Stimulated activated CD8-positive, alpha-beta memory T cell treated with anti-CD3 and anti-CD28 coated beads, Interleukin-4, amount 100 ng/mL, for 1 hour (primary cell): ENCODE measurements at places on chromosomes 6 and 20.
A peak's percentile ranks its signal among the peaks of the same experiment; 100 is the strongest.

- no peak for DNase-seq
Observed at GRCh38 chr20:1178103-1178502, 6.7 kb downstream of the TMEM74B start.

GRCh38 chr6:74782346-74782745 lies 423.5 kb downstream of the COL12A1 start:
- no peak for DNase-seq

DNA sequence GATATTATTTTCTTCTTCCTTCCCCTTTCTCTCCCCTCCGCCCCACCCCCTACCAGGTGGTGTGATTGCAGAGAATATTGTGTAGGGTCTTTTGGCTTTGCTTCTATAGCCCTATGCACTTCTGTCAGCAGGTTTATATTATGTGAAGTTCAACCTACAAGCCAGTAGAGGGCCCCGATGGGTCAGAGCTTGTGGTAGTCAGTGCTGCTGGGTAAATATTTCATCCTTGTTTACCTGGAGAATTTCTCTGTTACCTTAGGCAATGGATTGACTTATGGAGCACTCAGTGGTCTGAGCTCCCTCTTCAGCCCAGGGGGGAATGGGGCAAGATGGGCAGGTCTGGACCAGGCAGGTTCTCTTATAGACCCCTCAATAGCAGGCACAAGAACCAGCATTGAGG lies 720.9 kb downstream of the GRIK2 start:
- DNase-seq = no peak

DNA sequence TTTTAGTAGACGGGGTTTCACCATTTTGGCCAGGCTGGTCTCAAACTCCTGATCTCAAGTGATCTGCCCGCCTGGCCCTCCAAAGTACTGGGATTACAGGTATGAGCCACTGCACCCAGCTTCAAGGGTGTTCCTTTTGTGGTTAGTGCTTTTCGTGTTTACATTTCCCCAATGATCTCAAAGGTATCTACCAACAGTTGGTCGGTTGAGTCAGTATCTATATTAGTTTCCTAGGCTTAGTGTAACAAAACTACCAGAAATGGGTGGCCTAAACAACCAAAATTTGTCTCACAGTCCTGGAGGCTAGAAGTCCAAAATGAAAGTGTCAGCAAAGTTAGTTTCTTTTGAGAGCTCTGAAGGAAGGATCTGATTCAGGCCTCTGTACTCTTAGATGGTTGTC lies 30.1 kb downstream of the CASP8AP2 start:
- no peak for DNase-seq

DNA sequence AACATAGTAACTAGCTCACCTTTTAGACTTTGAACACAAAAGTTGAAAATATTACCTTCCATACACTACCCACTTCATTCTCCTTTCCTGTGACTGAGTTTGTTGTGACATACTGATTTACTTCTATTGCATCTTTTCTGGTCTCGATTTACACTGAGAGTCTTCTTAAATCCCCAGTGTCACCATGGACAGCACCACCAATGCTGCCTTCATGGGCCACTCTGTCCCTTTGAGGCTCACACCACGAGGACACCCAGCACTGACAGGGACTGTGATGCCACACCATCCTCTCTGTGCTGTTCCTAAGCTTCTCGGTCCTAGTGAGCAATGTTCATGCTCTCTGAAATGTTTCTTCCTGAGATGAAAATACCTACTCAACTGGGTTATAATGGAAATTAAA lies 337.1 kb upstream of the IRAK1BP1 start:
- DNase-seq = no peak

DNA sequence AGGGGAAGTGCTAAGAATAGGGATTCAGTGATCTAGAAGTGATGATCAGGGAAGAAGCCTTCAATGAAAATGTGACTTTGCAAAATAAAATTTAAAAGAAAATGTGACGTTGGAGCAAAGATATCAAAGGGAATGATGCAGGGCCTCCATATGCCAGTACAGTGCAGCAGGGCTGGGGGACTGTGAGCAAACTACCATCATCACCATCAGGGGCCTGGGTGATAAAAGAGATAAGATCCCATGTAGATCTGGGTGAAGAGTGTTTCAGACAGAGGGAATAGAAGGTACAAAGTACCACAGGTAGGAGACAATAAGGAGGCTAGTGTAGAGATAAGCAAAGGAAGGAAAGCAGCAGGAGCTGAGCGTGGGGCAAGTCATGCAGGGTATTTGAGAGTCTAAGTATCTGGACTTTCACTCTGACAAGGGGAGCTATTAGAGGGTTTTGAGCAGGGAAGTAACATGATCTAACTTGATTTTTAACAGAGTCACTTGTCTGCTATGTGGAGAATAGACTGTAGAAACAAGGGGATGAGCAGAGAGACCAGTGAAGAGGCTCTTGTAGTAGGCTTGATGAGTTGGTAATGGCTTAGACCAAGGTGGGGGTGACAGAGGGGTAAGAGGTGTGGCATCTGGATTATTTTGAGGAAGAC lies 295.6 kb downstream of the ZFAND3 start:
- DNase-seq = no peak

DNA sequence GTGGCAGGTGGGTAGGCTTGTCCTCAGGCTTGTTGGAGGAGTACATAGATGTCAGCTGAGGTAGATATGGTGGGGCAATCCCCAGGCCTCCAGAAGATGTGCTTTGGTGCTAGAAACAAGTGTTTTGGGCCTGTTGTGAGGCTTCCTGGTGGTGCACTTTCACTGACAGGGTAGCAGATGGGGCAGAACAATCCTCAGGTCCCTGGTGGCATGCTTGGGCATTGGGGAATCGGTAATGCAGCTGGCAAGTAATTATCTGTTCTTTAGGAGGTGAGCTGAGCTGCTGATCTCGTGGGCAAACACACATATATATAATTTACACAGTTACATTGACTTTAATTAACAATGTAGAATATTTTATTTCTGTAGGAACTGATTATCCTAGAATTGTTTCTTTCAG lies 458.7 kb downstream of the BMP2 start:
- DNase-seq = no peak

GRCh38 chr6:26251354-26252076 lies 113.5 kb upstream of the BTN3A2 start:
- DNase-seq = no peak

- no peak for DNase-seq
Observed at GRCh38 chr20:23657202-23657601, 19.4 kb upstream of the CST3 start.

DNA sequence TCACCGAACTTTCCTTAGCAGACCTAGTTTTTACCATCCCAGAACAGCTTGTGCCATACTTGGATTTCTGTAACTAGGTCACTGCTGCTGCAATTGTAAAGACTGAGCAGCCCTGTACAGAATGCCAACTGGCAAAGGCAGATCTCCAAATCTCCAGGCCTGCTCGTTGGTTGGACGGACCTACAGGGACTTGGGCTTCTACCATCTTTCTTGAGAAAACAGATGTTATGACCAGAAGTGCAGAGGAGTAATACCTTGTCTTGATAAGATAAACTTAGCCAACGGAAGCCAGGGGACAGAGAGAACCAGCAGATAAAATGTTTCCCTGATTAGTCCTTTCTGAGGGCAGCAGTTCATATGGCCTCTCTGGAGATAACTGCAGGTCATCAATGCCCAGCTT lies 304.1 kb downstream of the RFPL4B start:
- no peak for DNase-seq

DNA sequence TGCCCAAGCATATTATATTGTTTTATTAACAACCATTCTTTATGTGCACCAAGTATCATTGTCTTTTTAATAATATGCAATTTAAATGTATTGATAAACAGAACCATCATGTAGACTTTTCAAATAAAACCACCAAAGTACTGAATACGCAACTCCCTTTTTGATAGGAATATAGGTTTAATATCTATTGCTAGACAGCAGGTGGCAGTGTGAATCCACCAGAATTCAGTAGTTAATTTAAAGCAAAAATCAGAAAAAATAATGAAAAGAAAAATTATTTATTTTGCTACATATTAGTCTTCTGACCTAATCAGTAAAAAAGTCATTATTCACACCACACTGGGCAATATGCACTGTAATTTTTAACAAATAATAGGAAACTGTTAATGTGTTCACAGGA lies 143.7 kb downstream of the KLHL32 start:
- DNase-seq = no peak

DNA sequence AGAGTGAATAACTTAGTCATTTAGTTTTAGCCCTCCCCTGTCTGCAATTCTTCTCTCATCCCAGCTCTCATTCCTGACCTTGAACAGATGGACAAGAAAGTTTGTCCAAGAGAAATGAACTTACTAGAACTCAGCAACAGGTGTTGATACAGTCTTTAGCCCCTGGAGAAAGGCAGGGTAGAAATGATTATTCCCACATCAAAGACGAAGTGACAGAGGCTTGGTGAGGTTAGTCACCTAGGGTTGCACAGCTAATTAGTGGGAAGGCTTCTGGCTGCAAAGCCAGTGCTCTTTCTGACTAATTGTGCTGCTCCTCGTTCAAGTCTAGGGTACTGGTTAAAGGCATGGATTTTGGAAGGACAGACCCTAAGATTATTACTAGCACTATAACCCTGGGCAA lies 4.5 kb downstream of the ZDHHC14 start:
- no peak for DNase-seq

- DNase-seq = peak; percentile 16
Observed at GRCh38 chr6:136723780-136724179, 68.5 kb downstream of the MAP3K5 start.

- DNase-seq = peak; percentile 40
Observed at GRCh38 chr6:107716688-107717089, 107.4 kb downstream of the SCML4 start.

- DNase-seq = no peak
Observed at GRCh38 chr6:124613031-124613430, 349.2 kb upstream of the RNF217 start.

- DNase-seq = no peak
Observed at GRCh38 chr20:46835418-46835817, 59.2 kb upstream of the EYA2 start.

- DNase-seq = no peak
Observed at GRCh38 chr6:33993091-33993490, 152.8 kb downstream of the GRM4 start.

DNA sequence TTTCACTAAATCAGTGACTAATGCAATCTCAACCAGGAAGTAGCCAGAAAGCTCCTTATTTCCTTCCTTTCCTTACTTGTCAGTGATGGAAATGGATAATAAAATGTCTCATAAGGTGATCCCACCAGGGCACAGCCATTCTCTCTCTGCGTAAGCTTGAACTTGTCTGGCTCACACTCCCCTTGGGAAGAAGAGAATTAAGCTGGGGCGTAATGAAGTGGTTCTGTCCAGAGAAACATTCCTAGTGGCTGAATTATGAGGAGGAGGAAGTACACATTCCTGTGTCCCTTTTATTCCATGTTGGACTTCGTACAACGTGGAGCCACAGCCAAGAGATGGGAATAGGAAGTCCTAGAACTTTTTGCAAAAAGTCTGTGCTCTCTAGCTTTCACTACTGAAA lies 93.7 kb downstream of the MTHFD1L start:
- DNase-seq = no peak

DNA sequence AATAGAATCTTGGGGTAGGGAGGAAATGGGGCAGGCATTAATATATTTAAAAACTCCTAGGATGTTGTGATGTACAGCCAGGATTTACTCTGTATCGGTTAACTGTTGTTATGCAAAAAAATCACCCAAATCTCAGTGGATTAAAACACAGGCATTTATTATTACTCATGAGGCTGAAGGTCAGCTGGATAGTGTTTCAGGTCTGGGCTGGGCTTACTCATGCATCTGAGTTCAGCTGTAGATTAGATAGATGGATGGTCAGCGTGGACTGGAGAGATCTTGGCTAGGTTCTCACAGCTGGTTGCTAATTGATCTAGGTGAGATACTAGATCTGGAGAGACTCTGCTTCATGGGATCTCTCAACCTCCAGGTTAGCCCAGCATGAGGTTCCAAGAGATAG lies 131.4 kb downstream of the BTBD3 start:
- no peak for DNase-seq

GRCh38 chr6:146990821-146991798 lies 213.1 kb upstream of the STXBP5 start:
- DNase-seq = no peak

GRCh38 chr20:5056801-5057599 lies 55.7 kb upstream of the SLC23A2 start:
- peak; percentile 56 for DNase-seq

DNA sequence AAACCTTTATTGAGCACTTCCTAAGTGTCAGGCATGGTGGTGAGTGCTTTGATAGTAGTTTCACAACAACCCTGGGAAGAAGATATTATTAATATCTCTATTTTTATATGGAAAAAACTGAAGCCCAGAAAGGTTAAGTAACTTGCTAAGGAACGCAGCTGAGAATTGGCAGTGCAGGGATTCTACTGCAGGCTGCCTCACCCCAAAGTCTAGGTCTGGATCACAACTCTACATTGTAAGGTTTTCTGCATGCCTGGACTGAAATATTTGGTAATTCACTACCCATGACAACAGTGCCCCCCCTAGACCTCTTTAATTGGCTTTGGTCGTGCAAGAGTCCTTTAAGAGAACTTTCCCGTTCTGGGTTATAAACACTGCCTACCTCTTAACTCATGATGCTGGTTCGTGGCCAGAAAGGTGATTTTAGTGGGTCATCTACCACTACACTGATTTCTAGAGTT lies 67.1 kb upstream of the KCNQ5 start:
- DNase-seq = no peak

DNA sequence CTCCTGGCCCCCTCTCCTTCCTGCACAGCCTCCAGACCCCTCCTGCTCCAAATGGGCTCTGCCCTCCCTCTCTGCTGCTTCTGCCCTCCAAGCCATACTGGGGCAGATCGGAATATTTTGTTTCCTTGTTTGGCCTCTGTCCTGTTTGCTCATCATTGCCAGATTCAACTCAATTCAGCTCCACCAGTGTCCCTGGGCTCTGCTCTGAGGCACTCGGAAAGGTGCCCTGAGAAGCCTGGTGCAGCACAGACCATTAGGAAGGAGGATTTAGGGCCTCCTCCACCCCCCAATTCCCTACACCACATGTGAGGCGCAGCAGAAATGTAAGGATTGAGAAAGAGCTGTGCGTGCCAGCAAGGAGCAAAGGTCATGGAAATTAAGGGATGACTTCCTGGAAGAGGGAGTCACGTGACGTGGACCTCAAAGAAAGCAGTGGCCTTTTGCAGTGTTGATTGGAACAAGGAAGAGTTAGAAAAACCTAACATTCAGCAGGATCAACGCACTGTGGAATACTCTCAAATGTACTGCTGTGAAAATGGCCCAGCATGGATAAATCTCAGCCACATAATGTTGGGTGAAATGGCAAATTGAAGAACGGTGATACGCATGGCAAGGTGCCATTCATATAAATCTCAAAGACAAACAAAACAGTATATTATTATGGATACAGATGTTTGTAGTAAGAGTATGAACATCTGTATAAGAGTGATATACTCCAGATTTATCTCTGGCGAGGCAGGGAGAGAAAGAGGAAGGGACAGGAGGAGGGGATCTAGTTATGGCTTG lies 229.5 kb upstream of the RNF24 start:
- no peak for DNase-seq

GRCh38 chr6:167993831-167994230 lies 3.6 kb upstream of the KIF25 start:
- no peak for DNase-seq

DNA sequence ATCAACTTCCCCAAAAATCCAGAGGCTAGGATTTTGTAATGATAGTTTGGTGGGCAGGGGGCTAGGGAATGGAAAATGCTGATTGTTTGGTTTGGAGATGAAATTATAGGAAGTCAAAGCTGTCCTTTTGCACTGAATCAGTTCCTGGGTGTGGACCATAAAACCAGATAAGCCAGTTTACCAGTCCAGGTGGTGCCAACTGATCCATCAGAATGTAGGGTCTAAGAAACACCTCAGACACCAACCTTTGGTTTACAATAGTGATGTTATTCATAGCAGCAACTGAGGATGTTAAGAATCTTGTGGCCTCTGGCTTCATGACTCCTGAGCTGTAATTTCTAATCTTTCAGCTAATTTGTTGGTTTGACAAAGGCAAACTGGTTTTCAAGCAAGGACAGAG lies 496.6 kb upstream of the EPHA7 start:
- DNase-seq = no peak
